ENCODE measurements at places on chromosomes 1 and 21.

DNA sequence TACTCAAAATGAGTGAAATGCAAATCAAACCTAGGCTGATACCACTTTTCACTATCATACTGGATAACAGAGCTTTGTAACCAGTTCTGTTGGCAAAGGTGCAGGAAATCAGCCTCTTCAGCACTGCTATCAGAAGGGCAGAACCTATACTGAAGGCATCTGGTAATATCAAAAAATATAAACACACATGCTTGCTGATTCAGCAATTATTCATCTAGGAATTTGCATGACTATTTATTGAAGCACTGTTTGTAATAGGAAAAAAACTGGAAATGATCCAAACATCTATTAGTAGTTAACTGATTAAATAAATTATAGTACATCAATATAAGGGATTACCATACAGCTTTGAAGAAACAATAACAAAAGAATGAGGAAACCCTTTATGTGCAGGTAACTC is 21.4 kb downstream of the ARHGAP29 start:
- no peak for DNase-seq

GRCh38 chr1:228469413-228470162 is 17.6 kb upstream of the RNF187 start:
- no peak for DNase-seq

DNA sequence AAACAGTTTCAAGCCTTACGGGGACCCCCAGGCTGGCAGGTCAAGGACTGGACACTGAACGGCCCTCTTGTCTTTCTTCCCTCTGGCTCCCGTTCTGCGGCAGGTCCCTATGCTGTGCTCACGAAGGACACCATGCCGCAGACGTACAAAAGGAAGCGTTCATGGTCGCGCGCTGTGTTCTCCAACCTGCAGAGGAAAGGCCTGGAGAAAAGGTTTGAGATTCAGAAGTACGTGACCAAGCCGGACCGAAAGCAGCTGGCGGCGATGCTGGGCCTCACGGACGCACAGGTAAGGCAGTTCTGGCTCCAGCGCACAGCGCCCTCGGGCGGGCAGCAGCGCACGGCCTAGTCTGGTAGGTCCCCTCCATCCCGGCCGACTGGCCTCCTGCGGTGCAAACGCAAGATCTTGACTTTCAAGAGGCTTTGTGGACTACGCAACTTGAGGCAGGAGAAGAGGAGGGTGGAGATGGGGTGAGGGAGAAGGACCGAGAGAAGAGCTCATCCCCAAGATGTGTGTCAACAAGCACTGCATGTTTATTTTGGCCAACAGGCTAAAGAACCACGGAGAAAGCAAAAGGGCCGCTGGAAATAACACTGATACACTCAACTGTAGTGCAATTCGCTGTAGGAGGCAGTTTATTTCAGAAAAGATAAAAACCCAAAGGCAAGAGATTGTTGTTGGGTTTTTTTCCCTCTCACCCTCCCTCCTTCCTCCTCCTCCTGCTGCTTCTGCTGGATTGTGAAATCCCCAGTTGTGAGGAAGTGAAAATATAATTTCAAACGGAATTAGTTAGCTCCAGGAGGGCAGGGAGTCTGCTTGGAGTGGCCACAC is 3.0 kb downstream of the HLX start:
- no peak for DNase-seq

DNA sequence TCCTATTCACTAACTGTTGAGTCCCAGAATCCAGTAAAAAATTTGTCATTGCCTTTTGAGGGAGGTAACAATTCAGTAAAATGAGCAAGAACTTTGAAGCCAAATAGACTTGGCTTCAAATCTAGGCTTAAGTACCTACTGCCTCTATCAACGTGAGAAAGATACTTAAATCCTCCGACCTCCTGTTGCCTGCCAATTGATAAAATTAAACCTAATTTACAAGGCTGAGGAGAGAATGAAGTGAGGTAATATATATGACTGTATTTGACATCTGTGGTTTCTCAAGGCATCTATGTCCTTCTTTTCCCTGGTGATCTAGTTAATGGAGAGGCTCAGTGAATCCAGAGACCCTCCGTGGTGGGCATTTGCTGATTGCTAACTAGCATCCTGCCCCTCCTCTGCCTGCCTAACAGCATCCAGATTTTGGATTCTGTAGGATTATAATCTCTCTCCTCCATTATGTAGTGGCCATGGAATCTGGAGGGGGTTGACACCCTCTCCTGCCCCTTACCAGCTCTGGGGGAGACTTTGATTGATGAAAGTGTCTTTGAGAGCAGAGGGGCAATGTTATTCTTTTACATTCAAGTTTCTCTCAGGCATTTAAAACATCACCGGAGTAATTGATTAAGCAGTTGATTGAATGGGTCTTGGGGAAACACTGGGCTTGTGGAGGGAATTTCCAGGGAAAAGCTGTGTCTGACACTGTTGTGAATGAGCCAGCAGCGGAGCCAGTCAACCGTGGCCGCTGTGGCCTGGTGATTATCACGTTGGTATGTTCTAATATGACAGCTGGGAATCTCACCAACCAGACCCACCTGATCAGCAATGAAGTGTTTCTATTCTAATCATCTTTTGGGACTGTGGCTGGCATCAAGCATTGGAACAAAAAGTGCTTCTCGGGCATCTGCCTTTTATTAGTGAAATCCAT is 140.7 kb upstream of the FAM78B start:
- DNase-seq: no peak

- DNase-seq: no peak
Observed at GRCh38 chr21:26437326-26438009, 135.6 kb downstream of the CYYR1 start.
